ENCODE measurements at places on chromosomes 3 and 15. TPM values are rescaled to one million over a fixed set of nuclear protein-coding genes. Genes with fewer than 3 reads are reported as not detected.

DNA sequence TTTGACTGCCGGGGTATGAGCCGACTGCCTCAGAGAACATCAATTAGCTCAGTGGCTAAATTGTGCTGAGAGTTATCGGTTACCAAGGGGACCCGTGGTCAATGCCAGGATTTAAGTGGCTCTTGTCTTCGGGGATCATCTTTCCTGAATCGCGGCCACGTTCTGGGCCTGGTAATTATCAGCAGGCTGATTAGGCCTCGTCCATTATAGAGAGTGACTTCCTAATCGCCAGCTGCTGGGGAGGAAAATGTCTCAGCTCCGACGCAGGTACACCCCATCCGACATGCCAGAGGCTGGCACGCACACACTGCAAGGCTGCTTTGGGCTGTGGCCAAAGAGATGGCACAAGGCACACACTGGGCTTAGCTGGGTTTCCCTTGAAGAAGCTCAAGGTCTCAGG, 10.6 kb downstream of the TRH start:
- DNase-seq, result no peak

DNA sequence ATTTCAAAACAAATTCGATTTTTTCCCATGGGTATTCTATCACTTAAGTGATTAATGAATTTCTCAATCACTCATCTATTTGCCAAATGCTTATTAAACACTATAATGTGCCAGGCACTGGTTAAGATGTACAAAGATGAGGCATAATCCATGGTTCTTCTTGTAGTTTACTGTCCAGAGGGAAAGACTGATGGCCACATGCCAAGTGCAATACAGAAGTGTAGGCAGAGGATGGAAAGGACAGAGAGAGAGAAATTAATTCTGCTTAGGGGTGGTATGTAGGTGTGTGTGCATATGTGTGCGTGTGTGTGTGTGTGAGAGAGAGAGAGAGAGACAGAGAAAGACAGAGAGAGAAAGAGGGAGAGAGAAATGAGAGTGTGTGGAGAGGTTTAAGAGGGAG, 120.8 kb upstream of the CCNL1 start:
- no peak for DNase-seq

- DNase-seq, result no peak
Measured at GRCh38 chr3:87173071-87173470, 54.0 kb upstream of the CHMP2B start.

DNA sequence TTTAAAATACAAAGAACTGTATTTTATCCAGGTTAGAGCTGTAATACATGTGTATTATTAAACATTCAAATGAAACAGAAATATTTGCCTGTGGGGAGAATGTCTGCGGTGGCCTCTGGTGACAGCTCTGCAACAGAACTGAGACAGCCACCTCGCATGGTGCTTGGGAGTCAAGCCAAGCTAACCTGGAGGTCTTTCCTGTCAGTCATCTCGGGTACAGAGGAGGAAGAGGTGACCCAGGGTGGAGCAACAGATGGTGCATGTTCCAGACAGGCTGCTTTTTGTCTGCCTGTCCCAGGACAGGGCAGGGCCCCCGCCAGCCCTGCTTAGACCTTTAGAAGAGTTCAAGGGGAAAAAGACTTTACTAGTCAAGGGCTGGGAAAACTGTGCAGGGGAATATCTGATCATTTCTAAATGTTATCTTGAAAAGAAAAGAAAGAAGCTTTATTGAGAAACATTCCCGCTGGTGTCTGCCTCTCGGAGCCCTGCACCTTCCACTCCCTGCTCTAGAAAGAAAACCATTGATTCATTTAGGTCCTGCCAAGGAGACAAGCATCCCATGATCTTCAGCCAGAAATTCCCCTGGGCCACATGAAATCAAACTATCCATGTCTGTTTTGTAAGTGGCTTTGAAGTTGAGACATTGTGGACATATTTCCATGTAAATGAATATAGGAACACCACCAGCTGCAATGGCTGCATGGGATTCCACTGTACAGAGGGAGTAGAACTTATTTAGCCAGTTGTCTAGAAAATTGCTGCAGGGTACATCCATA, 5.5 kb upstream of the NR2E3 start:
- peak; percentile 97 for DNase-seq

DNA sequence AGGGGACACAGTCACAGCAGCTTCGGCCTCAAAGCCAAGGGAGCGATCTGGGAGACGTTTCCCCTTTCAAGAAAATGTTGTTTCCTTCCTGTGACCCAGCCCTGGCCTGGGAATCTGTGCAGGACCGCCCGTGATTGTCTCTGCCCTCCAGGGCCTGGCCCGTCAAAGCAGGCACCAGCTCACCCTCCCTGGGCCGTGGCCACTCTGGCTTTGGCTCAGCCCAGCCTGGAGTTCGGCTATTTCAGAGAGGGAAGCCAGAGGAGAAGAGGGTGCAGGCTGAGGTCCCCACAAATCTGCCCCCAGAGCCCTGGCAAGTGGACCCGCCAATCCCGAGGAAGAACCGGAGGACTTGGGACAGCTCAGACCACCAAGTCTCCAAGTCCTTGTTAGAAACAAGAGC, 12.7 kb downstream of the GATA2 start:
- DNase-seq, result no peak

Gene CDCP1
- not detected for total RNA-seq

GRCh38 chr15:88603885-88604284, 17.3 kb upstream of the AEN start:
- DNase-seq, result no peak

DNA sequence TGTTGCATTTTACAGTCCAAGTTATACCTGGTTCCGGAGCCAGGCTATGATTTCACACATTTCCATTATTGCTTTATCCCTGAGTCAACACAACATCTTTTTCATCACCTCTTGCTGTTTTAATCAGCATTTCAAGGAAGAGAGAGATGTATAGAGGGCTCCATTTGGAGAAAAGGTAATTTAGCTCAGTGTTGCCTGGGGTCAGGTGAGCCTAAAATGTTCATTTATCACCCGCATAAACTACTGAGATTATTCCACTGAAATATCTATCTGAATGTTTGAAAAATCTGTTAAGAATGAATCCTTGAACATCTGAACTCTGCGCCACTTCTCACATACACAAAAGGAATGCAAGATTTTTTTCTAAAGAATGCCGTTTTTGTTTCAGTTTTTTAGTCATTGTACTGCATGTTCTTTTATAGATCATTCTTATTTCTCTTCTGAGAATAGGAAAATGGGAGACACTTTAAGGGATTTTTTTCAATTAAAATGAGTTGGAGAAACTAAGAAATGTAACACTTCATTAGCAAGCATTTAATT, 51.5 kb upstream of the AGTR1 start:
- no peak for DNase-seq

Gene LYZL4
- total RNA-seq, result not detected

GRCh38 chr15:33864360-33865075, 103.8 kb upstream of the CHRM5 start:
- DNase-seq, result no peak
